ENCODE measurements at places on chromosomes 12 and 14.

DNA sequence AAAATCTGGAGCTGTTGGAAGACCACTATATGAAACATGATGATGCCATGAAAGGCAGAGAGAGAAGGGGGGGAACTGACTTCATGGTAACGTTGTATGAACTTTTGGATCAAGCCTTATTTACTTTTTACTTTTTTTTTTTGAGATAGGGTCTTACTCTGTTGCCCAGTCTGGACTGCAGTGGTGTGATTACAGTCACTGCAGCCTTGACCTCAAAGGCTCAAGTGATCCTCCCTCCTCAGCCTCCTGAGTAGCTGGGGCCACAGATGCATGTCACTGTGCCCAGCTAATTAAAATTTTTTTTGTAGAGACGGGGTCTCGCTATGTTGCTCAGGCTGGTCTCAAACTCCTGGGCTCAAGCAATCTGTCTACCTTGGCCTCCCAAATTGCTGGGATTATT is 31.3 kb upstream of the CTDSP2 start:
- no peak for DNase-seq

GRCh38 chr14:90547968-90548367 is 151.1 kb downstream of the CALM1 start:
- no peak for DNase-seq

GRCh38 chr14:103541709-103542604 is 13.0 kb downstream of the TRMT61A start:
- DNase-seq = peak; percentile 75

DNA sequence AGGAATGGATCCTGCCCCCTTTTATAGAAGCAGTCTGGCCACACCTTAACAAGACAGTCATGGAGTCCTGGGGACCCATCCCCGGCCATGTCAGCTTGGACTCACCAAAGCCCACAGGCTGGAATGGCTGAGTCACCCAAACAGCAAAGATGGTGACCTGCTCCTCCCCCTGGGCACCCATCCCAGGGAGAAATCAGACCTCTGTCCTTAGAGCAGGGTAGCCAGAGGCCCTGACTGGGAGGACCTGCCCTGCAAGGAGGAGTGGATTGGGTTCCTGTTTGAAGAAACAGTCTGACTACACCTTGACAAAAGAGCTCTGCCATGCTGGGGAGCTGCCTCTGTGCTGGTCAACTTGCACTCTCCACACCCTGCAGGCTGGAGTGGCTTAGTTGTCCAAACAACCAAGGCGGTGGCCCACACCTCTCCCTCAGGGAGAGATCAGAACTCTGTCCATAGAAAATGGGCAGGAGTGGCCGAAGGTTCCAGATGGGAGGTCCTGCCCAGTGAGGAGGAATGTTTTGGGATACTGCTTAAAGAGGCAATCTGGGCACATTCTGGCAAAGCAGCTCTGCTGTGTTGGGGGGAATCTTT is 16.6 kb downstream of the MGP start:
- DNase-seq = no peak

- DNase-seq = no peak
These were observed 50.9 kb downstream of the TRPV4 start for GRCh38 chr12:109782326-109782703.

- DNase-seq = no peak
These were observed 6.9 kb upstream of the TSPAN8 start for GRCh38 chr12:71164568-71165197.

- DNase-seq = no peak
These were observed 155.9 kb upstream of the NOS1 start for GRCh38 chr12:117517219-117517739.

DNA sequence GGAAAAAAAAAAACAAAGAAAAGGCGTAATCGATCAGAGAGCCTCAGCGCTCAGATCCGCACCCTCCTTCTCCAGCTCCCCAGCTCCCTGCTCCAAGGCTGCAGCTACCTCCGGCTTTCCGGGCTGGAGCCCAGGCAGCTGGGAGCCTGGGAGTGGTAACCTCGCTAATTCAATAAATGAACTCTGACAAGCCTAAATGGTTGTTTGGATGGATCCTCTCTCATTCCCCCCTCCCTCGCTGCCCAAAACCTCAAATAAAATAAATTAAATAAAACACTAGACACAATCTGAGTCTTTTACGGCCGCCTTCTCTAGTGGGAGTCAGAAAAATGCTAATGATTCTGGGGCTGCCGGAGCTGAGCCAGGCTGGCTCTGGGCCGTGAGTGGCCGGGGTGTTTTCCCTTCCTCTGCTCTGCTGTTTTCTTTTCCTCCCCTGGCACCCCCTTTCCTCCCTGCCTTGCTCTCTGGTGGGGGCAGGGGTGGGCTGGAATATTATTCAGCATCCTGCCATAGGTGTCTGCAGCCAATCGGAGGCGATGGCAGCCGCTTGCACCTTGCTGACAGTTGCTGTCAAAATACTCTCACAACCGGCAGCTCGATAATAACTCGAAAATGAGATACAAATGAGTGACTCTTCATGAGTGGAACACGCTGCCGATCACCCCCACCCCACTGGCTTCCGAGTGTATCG is 76.1 kb downstream of the RBM19 start:
- DNase-seq = no peak

DNA sequence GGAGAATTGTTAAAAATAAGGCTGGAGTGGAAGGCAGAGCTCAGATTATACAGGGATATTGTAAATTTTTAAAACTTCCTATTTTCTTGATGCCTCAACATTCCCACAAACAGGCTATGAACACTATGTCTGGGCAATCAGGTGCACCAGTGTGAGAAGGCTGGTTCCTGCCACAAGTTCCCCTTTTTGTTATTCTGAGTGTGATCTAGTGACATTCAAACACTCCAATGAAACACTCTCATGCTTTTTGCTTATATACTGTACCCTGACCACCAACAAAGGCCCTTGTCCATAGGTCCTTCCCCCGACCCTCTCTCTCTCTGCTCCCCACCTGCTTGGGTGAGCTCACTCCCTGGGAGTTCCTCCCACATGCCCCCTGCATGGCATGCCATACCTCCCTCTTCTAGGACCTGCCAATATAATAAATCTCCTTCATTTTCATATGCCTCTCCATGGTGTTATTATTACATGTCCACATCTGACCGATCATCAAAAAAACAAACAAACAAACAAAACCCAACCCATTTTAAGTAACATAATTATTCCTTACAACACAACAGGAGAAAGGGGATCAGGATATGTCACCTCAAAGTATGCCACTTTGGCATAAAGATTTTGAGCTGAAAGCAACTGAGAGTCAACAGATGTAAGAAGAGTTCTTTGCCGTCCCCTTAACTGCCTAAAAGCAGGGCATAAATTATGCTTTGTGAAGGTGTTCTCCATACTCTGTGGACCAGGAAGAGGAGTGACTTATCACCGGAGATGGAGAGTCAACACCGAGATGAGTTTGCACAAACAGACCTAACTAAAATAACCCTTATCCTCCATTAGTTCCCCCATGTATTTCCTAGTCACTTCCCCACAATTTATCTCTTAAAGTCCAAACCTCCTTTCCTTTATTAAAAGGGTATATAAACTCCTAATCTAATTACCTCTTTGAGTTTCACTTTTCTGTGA is 42.5 kb upstream of the CATSPERB start:
- DNase-seq = no peak

DNA sequence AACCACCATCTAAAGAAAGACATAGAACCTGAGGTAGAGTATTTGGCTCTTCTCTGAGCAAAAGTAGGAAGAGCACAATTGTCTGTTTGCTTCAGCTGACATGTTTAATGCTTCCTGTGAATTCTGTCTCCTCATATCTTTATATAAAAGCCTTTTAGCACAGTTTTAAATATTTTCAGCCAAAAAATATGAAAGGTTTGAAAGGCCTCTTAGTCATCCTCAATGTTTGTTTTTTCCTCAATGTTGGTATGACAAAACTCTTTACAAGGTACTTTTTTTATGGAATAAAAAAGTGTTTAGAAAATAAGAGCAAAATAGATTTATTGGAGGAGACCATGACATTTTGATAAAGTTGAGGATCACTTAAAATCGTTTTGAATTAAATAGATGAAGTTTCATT is 360.9 kb downstream of the NAV3 start:
- no peak for DNase-seq

GRCh38 chr12:46522071-46522470 is 149.5 kb upstream of the SLC38A2 start:
- no peak for DNase-seq

- no peak for DNase-seq
These were observed 16.0 kb upstream of the CMAS start for GRCh38 chr12:22029991-22030390.

DNA sequence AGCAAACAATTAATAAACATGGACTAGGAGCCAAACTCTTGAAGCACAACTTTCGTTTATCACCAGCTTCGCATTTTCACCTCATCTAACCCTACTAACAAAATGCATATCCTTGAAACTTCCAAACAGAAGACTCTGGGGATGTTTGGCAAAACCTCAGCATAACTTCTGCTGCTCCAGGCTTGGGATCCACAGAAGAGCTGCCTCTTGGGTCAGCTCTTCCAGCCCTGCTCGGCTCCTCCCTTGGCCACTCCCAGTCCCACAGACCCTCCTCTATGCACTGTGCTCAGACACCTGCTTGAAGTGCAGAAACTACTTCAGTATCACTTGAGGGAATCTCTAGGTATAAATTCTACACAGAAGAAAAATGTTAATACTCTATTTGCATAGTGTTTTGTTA is 110.0 kb upstream of the AMIGO2 start:
- peak; percentile 41 for DNase-seq

- no peak for DNase-seq
These were observed 169.3 kb downstream of the FUT8 start for GRCh38 chr14:65581799-65582198.

GRCh38 chr12:99383258-99383657 is 264.3 kb upstream of the GARIN6 start:
- DNase-seq = no peak

DNA sequence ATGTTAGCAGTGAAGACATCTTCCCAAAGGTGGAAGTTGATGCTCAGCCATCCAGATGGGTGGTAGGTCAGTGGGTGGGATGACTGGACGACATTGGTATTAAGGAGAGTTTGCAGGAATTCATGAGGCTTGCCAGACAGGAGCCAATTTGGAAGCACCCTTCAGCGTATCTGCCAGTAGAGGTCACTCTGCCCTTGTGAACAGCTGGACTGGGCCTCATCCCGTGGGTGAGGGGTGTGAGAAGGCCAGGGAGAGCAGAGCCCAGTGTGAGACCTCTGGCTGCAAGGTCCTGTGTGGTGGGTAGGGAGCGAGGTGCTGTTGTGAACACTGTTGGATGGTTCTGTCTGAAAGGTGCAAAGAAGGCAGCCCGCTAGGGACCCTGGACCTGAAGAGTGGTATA is 37.7 kb downstream of the SLC5A8 start:
- peak; percentile 67 for DNase-seq

DNA sequence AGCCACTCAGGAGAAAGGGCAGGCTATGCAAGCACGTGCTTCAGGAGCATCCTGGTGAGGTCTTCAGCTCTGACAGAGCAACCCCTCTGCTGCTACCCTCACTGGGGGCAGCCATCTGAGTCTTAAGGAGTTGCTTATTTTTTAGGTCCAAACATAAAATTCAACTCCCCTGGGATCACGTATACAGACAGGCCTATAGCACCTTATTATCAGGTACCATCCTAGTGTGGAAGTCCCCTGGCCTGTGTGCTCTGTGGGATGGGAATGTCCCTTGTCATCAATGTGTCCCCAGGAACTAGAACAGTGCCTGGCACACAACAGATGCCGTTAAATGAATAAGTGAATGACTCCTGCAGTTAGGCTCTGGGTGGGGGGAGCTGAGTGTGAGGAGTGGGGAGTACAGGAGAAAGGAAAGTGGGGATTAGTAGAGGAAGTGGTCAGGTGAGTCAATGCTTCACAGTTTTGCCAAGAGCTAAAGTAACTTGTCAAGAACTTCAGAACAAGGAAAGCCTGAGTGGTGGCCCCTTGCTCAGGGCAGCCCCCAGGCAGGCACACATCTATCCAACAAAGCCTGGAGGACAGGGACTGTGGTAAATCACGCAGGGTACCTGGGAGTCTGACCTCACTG is 33.5 kb downstream of the DAD1 start:
- no peak for DNase-seq

DNA sequence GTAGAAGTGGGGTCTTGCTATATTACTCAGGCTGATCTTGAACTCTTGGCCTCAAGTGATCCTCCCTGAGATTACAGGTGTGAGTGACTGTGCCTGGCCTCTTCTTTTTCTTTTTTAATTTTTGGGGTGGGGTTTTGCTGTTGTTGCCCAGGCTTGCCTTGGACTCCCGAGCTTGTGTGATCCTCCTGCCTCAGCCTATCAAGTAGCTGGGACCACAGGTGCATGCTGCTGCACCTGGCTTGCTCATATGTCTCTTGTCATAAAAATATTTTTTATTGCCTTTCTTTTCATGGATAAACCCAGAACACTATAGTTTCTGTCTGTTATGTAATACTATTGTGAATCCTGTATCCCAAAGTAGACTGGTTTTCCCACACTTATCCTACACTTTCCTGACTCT is 26.0 kb downstream of the SCYL2 start:
- DNase-seq = no peak

GRCh38 chr12:42609605-42610004 is 20.1 kb upstream of the PRICKLE1 start:
- DNase-seq = no peak

GRCh38 chr14:85241022-85241855 is 288.7 kb upstream of the FLRT2 start:
- DNase-seq = peak; percentile 19

DNA sequence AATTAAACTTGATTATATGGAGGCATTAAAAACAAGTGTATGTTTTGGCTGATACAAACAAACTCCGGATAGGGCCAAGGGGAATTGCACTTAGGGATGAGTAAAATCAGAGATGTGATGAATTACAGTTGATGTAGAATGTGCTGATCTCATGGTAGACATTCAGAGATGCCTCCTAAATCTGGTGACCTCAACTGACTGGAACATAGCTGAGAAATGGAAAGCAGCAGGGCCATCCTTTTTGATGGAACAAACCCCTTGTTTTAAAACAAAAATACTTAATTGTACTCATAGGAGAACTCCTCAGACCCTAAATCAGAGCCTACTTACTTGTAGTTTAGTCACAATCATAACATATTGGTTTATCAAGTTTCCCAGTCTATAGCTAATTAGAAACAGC is 122.8 kb downstream of the C12orf75 start:
- no peak for DNase-seq

DNA sequence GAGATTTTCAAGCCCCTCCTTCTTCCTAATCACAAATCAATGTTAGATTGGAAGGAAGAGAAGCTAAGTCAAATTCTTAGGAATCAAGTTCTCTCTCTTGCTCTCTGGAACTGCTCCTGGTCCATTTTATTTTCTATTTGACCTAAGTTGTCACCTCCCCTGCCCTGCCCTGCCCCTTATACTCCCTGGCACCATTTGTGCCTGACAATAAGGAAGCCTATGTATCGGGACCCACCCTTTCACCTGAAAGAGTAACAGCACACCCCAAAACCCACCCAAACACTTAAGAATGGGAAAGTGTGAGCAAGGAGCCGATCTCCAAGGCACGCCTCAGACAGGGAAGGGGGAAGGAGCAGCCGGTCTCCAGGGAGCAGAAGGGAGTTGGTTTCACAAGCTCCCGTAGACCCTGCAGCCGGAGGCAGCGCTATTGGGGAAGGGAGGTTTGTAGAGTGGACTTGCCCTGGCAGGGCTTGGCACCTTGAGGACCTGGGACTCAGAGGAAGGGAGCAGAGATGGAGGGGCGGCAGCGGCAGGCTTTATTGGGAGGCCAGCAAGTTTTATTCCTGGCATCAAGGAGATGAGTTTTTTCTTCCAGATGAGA is 1.6 kb downstream of the LRRC74A start:
- peak; percentile 29 for DNase-seq
